Esophagus squamous epithelium (tissue), 5 donors: ENCODE measurements at places on chromosomes 1 and 21.

DNA sequence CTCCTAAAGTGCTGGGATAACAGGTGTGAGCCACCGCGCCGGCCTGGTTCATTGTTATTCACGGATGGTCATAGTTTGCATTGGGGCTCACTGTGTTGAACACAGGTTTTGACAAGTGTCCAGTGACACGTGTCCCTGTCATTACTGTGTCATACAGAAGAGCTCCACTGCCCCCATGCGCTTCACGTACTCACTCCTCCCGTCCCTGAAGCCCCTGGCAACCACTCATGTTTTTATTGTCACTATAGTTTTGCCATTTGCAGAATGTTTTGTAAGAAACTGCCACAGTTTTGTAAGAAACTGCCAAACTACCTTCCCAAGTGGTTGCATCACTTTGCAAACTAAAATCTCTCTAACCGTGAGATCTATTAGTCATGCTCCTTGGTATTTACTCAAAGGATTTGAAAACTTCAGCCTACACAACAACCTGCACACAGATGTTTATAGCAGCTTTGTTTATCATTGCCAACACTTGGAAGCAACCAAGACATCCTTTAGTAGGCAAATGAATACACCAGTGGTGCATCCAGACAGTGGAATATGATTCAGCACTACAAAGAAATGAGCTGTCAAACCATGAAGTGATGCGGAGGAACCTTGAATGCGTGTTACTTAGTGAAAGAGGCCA, 163.2 kb upstream of the COL6A1 start:
- DNase-seq: no peak

DNA sequence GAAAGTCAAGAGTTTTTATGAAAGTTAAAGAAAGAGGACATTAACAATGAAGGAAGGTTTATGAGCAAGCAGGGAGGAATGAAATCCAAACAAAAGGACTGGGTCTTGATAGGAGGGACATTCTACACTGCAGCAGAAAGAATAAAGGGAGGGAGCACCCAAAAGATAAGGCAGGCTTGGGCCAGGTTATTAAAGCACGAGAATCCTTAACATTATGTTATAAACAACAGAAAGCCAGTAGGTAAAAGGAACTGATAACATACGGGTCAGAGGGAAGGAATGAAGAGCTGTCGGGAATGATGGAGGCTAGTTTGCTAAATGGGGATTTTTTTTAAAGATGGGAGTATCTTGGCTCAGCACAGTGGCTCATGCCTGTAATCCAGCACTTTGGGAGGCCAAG, 19.4 kb downstream of the LPGAT1 start:
- no peak for DNase-seq

GRCh38 chr1:200302192-200302920, 107.5 kb downstream of the ZNF281 start:
- no peak for DNase-seq

DNA sequence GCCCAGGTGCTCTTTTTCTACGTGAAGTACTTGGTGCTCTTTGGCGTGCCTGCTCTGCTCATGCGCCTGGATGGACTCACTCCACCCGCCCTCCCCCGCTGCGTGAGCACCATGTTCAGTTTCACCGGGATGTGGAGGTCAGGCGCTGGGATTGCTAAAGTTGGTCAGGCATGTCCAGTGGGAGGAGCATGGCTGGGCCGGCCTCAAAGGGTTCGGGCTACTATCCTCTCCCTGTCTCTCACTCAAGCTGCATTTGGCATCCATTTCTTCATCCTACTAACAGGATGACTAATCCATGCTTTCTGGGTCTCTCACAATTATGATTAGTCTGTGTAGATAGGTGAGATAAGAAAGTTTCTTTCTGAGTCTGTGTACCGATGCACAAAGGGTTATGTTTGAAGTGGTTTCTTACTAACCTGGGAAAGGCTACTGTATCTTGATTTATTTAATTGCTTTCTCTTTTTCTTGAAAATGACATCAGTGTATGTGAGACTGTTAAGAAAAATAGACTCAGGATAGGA, 135.9 kb downstream of the HHAT start:
- no peak for DNase-seq

GRCh38 chr1:87478231-87478630, 149.6 kb downstream of the LMO4 start:
- no peak for DNase-seq

- no peak for DNase-seq
Observed at GRCh38 chr1:41695118-41695745, 210.7 kb upstream of the EDN2 start.

- DNase-seq: no peak
Observed at GRCh38 chr1:154663471-154664060, 55.6 kb upstream of the ADAR start.

DNA sequence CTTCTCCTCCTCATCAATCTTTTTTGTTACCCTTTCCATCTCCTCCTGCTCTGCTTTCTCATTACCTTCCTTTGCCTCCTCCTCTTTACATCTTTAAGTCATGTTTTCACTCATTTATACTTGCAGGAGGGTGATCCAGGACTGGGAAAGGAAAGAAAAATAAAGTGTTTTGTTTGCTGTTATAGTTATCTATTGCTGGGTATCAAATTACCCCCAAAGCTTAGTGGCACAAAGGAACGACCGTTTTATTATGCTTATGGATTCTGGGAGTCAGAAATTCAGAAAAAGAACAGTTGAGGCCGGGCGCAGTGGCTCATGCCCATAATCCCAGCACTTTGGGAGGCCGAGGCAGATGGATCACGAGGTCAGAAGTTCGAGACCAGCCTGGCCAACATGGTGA, 12.5 kb upstream of the AGO4 start:
- DNase-seq: no peak

- DNase-seq: no peak
Observed at GRCh38 chr1:234617131-234617985, 7.4 kb upstream of the IRF2BP2 start.

- DNase-seq: no peak
Observed at GRCh38 chr1:185388815-185389214, 71.8 kb upstream of the IVNS1ABP start.

DNA sequence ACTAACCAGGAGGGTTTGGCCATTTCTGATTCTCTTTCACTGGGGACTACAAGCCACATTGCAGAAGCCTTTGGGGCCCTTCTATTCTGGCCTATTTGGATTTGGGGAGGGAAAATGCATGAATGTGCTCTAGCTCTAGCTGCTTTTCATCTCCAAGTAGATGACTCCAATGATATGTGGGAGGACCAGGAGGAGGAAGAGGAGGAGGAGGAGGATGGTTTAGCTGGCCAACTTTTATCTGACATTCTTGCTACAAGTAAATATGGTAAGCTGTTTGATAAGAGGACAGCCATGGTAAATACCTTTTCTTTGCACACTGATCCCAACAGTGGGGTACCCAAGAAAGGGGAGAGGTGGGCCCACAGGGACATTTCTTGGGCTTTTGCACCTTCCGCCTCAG, 14.0 kb upstream of the SHISA4 start:
- no peak for DNase-seq

- no peak for DNase-seq
Observed at GRCh38 chr1:193841857-193842256, 655.4 kb upstream of the B3GALT2 start.
